ENCODE measurements at places on chromosomes 12 and 14.
A peak's percentile ranks its signal among the peaks of the same experiment; 100 is the strongest.

DNA sequence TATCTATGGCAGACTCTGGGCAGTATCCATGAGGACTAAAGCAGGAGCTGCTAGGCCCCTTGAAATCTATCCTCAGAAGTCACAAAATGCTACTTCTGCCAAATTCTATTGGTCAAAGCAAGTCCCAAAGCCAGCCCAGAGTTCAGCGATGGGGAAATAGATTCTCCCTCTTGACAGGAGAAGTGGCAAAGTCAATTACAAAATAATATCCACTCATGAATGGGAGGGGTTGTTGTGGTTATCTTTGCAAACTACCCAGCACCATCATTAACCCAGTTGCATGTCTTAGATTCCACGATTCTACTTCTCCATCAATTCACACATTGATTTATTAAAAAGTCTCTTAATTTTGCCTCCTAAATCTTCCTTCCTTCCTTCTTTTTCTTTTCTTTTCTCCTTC is 30.7 kb upstream of the STXBP6 start:
- H3K4me1 ChIP-seq: no peaks in the 10 kb centered on the region
- no peak overlapping the region for H3K27ac ChIP-seq
- no peaks in the 10 kb centered on the region for H3K27me3 ChIP-seq

DNA sequence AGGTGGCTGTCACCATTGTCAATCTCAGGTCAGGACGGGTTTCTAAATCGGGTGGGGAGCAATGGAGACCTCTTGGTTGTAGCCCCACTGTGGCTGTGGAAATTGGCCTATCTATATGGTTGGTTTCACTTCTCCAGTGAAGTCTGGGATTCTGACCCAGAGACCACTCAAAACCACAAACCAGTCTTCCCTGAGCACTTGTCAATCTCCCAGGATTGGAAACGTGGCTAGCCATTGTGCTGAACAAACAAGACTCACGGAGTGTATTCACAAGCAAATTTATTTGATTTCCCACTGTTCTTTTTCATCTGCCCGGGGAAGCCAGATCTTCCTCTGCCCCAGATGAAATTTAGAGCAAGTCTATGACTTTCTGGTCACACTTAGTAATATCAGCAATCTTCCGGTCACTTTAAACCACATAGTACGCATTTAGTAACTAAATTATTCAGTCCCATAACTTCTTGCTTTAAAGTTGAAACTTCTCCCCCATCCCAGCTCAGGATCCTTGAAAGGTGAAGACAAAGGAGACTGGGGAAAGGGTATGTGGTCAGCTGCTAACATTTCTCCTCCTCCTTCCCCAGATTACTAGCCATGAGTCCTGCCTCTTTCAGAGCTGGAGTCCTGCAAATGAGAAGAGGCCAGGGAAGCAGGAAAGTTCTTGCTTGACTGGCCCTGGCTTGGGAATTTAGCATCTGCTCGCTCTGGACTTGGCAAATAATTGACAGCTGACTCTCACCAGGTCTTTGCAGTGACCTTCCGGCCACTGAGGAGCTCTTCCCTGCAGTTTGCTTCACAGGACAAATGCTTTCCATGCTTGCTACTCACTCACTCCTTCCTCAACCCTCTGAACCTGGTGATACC is 123.2 kb upstream of the MAX start:
- no peaks in the 10 kb centered on the region for H3K27me3 ChIP-seq
- no peaks in the 10 kb centered on the region for H3K36me3 ChIP-seq
- H3K4me3 ChIP-seq: no peak overlapping the region

DNA sequence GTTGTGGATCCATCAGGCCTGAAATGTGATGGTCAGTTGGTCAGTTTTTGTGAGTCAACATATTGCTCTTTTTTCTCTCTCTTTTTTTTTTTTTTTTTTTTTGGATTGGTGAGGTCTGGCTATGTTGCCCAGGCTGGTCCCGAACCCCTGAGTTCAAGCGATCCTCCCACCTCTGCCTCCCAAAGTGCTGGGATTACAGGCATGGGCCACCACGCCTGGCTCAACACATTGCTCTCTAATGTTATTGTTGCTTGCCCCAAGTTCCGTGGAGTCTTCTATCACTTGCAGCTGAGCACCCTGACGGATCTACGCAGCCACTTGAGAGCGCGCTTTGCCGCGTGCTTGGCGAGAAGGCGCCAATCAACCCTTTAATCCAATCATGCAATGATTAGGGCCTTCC is 69.5 kb upstream of the DIO3 start:
- H3K27ac ChIP-seq: no peak overlapping the region
- H3K36me3 ChIP-seq: no peaks in the 10 kb centered on the region
- H3K27me3 ChIP-seq: no peaks in the 10 kb centered on the region

- H3K27me3 ChIP-seq: no peaks in the 10 kb centered on the region
- H3K27ac ChIP-seq: no peak overlapping the region
- peak overlapping the region; percentile 64 for H3K4me3 ChIP-seq
- peaks cover 5% of the 10 kb centered on the region for H3K36me3 ChIP-seq
- peaks cover 3% of the 10 kb centered on the region for H3K4me1 ChIP-seq
- DNase-seq: no peak
Measured at GRCh38 chr12:116954710-116955381, 44.1 kb downstream of the FBXW8 start.

DNA sequence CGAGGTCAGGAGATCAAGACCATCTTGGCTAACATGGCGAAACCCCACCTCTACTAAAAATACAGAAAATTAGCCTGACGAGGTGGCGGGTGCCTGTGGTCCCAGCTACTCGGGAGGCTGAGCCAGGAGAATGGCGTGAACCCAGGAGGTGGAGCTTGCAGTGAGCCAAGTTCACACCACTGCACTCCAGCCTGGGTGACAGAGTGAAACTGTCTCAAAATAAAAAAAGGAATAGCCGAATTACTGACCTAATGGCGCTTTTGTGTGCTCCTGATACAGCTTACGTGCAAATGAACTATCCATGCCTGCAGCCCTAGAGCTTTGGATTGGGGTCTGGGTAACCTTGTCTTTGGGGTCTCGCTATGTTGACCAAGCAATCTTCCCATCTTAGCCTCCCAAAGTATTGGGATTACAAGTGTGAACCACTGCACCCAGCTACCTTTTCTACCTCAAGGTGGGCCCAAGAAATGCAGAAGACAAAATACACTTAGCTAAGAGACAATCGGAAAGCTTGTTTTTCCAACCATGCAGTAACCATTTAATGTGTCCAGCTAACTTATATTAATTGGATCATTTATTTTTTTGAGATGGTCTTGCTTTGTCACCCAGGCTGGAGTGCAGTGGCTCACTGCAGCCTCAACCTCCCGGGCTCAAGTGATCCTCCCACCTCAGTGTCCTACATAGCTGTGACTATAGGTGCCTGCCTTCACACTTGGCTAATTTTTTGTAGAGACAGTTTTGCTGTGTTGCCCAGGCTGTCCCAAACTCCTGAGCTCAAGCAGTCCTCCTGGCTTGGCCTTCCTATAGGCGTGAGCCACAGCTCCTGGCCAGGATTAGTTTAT is 5.5 kb downstream of the PABPN1 start:
- H3K27ac ChIP-seq: no peak overlapping the region
- H3K4me3 ChIP-seq: no peak overlapping the region
- no peaks in the 10 kb centered on the region for H3K27me3 ChIP-seq
- peaks cover 25% of the 10 kb centered on the region for H3K36me3 ChIP-seq

DNA sequence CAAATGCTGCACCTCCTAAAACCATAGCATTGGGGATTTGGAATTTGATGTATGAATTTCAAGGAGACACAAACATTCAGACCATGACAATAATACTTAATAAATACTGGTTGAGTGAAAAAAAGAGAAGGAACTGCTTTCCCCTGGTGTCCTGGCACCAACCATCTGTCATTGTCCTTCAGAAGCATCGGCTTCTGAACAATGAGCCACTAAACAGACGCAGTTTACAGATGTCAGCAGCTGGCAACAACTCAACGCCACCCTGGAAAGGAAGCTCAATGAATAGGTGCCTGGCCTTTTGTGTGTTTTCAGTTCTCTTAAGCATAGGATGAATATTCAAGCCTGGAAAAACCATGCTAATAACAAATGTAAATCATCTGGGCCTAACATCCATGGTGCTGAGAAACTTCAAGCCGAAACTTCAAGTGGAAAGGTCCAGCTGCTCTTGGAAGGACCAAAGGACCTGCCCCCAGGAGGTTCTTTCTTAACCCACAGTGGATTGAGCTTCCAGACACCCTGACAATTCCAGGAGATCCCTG is 101.3 kb downstream of the WIF1 start:
- no peaks in the 10 kb centered on the region for H3K36me3 ChIP-seq
- no peak overlapping the region for H3K27ac ChIP-seq
- no peaks in the 10 kb centered on the region for H3K27me3 ChIP-seq
- DNase-seq: no peak

DNA sequence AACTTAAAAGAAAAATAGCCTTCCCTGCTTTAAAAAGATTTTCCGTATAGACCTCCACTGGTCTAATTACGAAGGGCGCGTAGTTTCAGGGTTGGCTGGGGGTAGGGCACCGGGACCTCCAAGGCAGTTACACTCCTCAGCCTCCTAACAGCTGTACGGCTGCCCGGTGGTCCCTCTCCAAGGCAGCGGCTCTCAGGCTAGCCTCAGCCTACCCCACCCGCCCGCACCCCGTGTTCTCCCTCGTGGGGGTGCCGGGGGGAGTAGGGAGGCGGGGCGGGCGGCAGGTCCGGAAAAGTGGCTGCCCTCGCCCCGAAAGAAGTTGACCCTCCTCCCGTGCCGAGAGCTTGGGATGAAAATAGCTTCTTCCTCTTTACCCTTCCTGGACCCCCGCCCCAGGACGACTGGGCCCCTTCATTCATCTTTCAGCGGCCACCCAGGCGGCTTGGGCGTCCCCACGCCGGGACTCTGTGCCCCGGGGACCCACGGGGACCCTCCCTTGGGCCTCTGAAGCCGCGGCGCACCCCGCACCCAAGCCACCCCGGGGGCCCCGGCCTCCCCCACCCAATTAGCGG is 991 bp upstream of the RCOR1 start:
- no peak for DNase-seq
- peak overlapping the region; percentile 96 for H3K4me3 ChIP-seq
- H3K36me3 ChIP-seq: no peaks in the 10 kb centered on the region
- H3K4me1 ChIP-seq: peaks cover 7% of the 10 kb centered on the region
- H3K27ac ChIP-seq: peak overlapping the region; percentile 100

- no peaks in the 10 kb centered on the region for H3K36me3 ChIP-seq
- no peak for DNase-seq
- no peak overlapping the region for H3K4me3 ChIP-seq
- H3K4me1 ChIP-seq: no peaks in the 10 kb centered on the region
Measured at GRCh38 chr14:50242566-50243310, 11.4 kb upstream of the SOS2 start.

- H3K27ac ChIP-seq: no peak overlapping the region
- H3K27me3 ChIP-seq: no peaks in the 10 kb centered on the region
- DNase-seq: no peak
- H3K4me3 ChIP-seq: peak overlapping the region; percentile 3
- peaks cover 59% of the 10 kb centered on the region for H3K36me3 ChIP-seq
Measured at GRCh38 chr12:55955800-55956508, 9.9 kb downstream of the PMEL start.

DNA sequence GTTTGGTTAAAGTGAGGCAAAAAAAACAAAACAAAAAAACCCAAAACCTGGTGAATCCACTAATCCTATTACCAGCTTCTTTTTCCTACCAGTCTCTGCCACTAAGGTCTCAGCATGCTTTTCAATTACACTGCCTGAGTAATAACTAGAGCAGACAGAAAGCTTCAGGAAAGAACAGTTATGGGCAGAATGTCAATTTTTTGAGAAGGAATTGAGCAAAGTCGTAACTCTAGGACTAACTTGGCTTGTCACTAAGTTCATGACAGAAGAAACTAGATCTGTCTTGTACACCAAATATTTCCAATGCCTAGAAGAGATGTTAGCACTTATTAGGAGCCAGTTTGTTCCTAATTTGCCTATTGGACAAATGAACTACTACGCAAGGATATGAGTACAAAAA is 148.8 kb upstream of the CNOT2 start:
- no peak overlapping the region for H3K27ac ChIP-seq
- DNase-seq: no peak
- H3K27me3 ChIP-seq: no peaks in the 10 kb centered on the region
- no peaks in the 10 kb centered on the region for H3K36me3 ChIP-seq
- no peak overlapping the region for H3K4me3 ChIP-seq
- H3K4me1 ChIP-seq: no peaks in the 10 kb centered on the region

All from neuronal stem cell (in vitro differentiated cells).